ENCODE measurements at places on chromosomes 2 and 18.

DNA sequence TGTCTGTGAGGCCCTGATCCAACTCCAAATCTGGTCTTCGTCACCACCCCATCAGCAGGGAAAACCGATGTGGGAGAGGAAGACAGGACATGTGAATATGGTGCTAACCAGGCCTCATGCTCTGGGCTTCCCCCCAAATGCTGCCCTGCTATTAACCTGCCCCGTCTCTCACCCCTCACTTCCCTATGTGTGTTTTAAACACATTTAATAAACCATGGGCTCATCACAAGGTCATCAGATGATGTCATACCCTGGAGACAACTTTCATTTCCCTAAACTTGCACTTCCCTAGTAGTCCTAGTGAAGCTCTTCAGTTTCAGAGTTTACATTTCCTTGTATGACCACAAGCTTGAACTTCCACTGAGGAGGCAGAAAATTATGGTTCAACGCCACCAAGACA is 49.9 kb downstream of the CD8B2 start:
- DNase-seq, result no peak

GRCh38 chr18:56910967-56911366 is 235.9 kb upstream of the BOD1L2 start:
- no peak for DNase-seq

- DNase-seq, result no peak
These were observed 9.5 kb downstream of the ITGA6 start for GRCh38 chr2:172436889-172437288.

DNA sequence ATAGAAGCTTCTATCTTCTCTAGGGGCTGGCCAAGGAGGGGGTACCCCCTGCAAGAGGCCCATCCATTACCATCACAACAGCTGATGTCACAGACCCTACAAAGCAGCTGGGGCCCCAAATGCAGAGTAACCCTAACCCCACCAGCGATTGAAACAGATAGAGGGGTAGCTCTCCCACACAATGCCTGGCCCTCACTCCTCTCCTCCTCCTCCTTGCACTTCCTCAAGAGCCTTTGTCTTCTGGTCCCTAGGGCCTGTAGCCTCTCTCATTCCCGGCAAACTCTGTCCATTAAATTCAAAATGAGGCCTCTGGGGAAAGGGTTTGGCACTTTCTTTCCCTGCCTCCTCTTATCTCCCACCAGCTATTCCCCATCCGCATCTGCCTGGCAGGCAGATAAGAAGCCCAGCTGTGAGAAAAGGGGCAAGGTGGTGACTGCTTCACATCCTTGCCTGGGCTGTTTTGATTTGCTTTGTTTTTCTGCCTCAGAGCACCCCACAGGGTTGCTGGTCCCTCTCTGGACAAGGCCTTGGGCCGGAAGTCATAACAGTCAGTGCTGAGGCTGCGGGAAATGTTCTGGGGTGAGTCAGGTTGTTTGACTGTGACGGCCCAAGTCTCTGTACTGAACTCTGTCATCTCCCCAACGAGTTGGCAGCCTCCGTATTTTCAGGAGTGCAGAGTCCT is 26.1 kb upstream of the CYP26B1 start:
- no peak for DNase-seq

DNA sequence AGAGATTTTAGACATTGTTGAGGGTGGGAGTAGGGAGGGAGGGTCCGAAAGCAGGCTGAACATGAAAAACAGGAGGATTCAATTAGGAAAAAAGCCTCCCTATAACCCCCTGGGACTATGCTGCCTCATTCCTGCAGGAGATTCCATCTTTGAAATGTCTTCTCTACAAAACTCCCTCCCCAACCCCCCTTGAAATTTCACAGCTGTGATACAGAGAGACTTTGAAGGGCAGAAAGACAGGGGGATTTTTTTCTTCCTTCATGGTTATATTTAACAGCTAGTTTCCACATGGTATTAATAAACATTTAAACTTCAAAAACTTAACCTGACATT is 57.6 kb downstream of the TRIB2 start:
- DNase-seq, result no peak

- DNase-seq, result no peak
These were observed 50.6 kb downstream of the ANKMY1 start for GRCh38 chr2:240507060-240507777.

- peak; percentile 73 for DNase-seq
These were observed 48.0 kb upstream of the HNRNPA3 start for GRCh38 chr2:177164584-177165052.

DNA sequence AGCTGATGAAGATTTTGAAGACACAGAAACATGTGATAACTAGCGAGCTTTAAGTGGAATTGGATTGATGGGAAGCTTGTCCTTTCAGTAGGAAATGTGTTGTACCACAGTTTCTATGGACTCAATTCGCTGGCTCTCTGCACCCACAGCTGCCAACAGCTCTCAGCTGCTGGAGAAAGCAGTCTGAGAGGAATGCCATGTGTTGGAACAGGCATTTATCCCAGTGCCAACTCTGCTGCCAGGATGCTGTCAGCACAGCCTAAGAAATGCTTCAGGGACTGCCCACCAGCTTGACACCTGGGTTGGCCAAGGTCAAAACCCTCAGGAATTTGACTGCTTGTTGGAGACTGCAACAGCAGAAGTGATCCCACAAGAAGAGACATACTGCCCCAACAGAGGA is 193.0 kb upstream of the THSD7B start:
- DNase-seq, result no peak

GRCh38 chr2:180175736-180176135 is 168.6 kb upstream of the CWC22 start:
- no peak for DNase-seq

DNA sequence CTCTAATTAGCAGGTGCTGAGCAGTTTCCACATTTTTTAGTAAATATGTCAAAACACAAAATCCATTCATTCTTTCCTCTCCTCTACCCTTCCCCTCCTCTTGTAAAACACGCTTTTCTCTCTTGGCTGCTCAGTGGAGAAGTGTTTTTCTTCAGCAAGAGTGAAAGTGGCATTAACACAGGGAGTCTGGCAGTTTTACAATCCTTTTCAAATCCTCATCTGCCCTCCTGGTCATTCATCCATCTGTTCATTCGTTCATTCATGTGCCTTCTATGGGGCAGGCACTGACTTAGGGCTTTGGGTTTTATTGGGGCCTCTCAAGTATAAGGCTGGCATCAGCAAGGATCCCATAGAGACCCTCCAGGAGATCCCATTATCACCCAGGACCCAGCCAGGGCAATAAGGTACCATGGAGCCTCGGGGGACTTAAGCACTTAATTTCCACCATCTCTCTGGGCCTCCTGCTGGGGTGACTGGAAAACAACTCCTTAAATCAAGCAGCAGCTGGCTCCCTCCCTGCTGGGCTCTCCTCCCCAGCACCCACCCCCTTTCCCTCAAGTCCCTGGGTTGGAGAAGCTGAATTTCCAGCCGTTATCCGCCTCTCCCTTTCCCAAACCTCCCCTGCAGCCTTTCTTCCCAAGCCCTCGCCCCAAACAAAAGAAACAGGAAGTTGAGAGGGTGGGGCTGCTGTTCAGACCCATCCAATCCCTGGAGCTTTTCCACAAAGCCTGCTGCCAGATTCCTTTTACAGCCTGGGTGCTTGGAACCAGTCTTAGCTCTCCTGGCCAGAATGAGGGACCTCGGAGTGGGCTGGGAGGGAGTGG is 32.6 kb downstream of the MARCHF4 start:
- no peak for DNase-seq

DNA sequence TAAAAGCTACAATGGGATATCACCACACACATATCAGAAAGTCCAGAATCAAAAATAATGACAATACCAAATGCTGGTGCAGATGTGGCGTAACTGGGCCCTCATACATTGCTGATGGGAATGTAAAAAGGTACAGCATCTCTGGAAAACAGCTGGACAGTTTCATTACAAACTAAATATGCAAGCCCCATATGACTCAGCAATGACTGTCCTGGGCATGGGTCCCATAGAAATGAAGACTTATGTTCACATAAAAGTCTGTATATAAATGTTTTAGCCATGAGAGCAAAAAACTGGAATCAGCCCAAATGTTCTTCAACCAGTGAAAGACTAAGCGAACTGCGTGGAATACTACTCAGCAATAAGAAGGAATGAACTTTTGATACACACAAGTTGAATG is 56.7 kb downstream of the ALPK2 start:
- no peak for DNase-seq

GRCh38 chr2:188089901-188090300 is 201.8 kb upstream of the GULP1 start:
- DNase-seq, result no peak

GRCh38 chr2:124911560-124911959 is 886.5 kb downstream of the CNTNAP5 start:
- DNase-seq, result no peak

GRCh38 chr2:231425811-231426703 is 30.5 kb downstream of the B3GNT7 start:
- peak; percentile 20 for DNase-seq

- no peak for DNase-seq
These were observed 34.2 kb downstream of the FAM178B start for GRCh38 chr2:96952016-96952750.

- no peak for DNase-seq
These were observed 31.6 kb downstream of the ZNF532 start for GRCh38 chr18:58896268-58896667.

DNA sequence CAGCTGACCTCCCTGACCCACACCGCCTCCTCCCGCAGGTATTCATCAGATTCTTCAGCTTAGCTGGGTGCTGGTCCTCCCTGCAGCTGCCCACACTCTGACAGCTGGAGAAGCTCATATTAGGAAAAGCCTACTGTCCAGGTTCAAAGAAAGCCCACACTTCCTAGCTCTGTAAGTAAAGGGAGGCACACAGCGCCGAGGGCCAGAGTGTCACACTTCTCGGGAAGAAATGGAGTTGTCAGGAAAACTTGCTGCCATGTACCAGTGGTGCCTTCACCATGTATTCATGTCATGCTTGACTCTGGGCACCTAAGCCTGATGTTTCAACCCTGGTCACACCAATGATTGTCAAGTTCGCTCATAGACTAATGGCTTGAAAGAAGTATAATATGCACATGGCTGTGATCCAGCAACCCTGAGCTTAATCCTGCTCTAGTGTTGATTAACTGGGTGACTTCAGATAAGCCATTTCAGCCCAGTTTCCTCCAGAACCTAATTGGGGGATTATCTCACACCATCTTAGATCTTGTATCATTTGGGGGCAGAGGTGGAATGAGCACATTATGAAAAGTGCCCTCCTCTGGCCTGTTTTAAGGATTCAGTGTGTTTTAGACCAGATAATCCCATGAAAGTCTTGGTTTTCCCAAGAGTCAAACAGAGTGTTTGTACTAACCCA is 180.3 kb upstream of the PARD3B start:
- no peak for DNase-seq

GRCh38 chr18:33717339-33717738 is 139.3 kb downstream of the ASXL3 start:
- no peak for DNase-seq

DNA sequence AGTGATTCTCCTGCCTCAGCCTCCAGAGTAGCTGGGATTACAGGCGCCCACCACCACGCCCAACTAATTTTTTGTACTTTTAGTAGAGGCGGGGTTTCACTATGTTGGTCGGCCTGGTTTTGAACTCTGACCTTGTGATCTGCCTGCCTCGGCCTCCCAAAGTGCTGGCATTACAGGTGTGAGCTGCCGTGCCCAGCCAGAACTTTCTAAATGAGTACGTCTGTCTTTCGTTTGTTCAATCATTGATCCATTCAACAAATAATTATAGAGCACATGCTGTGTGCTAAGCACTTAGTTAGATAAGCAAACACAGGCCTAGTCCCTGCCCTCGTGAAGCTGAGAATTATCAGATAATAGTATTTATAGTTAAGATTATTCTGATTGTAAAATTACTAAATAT is 56.5 kb downstream of the TTC39C start:
- DNase-seq, result no peak

DNA sequence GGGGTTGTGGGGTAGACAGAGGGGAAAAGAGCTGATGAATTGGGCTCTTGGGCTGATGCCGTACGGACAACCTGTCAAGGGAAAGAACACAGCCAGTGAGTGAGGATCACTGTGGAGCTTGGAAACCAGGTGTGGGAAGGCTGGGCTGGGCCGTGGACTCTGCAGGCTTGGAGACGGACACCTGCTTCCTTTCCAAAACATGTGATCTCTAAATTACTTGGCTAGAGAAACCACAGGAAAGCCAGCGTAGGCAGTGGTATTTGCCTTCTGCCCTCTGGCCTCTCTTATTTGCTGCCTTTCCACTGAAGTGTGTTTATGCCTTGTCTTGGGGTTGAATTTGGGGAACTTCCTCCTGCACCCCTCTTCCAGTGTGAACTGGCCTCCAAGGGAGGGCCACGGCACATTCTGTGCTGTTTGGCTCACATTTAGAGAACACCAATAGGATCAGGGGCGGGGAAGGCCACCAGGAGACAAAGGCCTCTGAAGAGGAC is 267.7 kb downstream of the PRKCE start:
- DNase-seq, result no peak

DNA sequence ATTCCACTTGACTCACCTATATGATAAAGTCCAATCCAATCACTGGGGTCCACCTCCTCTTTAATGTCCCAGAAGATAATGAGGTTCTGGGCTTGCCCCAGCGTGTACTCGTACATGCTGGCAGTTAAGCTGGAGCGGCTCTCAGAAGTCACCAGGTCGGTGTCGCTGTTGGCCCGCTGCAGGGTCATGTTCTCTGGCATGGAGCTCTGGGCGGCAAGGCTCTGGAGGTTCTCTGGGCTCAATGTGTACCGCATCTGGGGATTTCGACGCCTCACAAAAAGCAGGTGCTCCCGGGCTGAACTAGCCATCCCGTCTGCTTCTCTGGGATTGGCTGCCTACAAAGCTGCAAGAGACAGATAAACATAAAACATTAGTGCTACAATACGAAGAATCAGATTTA is 206.4 kb upstream of the CCDC150 start:
- no peak for DNase-seq

DNA sequence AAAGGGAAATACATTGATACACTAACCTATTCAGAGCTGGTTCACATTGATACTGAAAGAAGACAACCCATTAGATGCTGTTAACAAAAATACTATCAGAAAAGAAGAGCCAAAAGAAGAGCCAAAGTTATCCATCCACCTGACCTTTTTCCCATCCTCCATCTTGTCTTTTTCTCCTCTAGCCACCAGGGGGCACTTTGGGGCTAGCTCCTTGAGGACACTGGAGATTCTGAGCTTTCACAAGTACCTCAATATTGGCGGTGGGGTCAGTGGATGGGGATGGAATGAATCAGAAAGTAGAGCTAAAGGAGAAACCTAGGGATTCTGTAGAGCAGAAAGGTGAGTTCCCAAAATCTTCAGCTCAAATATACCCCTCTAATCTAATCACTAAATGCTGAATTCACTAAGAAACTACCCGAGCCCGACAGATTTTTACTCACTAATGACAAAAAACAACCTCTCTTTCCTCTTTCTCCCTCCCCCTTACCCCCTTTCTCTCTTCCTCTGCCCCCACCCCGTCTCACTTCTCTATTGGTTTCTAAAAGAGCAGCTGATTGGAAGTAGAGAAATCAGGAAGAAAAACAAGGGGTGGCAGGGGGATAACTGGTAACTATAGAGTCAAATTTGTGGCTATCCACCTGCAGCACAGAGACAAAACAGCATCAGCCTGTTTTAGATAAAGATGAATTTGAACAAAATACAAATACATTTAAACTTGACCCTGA is 203.3 kb downstream of the TCF4 start:
- DNase-seq, result no peak

GRCh38 chr18:5746844-5747243 is 148.5 kb downstream of the TMEM200C start:
- DNase-seq, result no peak
